IMR-90 (cell line): ENCODE measurements at places on chromosomes 1 and 21. TPM values are rescaled to one million over a fixed set of nuclear protein-coding genes. Genes with fewer than 3 reads are reported as not detected.

The OR2L13 gene
- not detected in 2 replicates for polyA plus RNA-seq

The NTNG1 gene
- 0.95 and 1.2 TPM in 2 replicates for polyA plus RNA-seq

The MATN1 gene
- polyA plus RNA-seq = 0.10 and 0.27 TPM in 2 replicates

The RPE65 gene
- not detected in 2 replicates for polyA plus RNA-seq

The FAM78B gene
- polyA plus RNA-seq = 0.12 and 0.16 TPM in 2 replicates

The RHCE gene
- 0.39 and 0.62 TPM in 2 replicates for polyA plus RNA-seq

The DIRAS3 gene
- polyA plus RNA-seq = 14.5 and 14.6 TPM in 2 replicates

The FCRL5 gene
- not detected in 2 replicates for polyA plus RNA-seq

The VHLL gene
- polyA plus RNA-seq = not detected in 2 replicates

The NOTCH2NLA gene
- polyA plus RNA-seq = 23.6 and 24.8 TPM in 2 replicates

The DNASE2B gene
- polyA plus RNA-seq = not detected in 2 replicates

The SELE gene
- polyA plus RNA-seq = not detected in 2 replicates

The WARS2 gene
- 5.2 and 5.7 TPM in 2 replicates for polyA plus RNA-seq

The RER1 gene
- polyA plus RNA-seq = 232 and 240 TPM in 2 replicates

The TMED5 gene
- 38.1 and 39.0 TPM in 2 replicates for polyA plus RNA-seq

The CELA2A gene
- polyA plus RNA-seq = not detected in 2 replicates

The BSND gene
- polyA plus RNA-seq = not detected in 2 replicates

The SDC3 gene
- polyA plus RNA-seq = 71.5 and 75.7 TPM in 2 replicates

The ZFP69 gene
- polyA plus RNA-seq = 1.2 TPM in 2 replicates

The CFHR2 gene
- not detected in 2 replicates for polyA plus RNA-seq

The OLIG2 gene
- not detected in 2 replicates for polyA plus RNA-seq

The SLC19A2 gene
- polyA plus RNA-seq = 3.2 and 3.6 TPM in 2 replicates

The GGPS1 gene
- polyA plus RNA-seq = 11.9 and 16.4 TPM in 2 replicates

The CFAP107 gene
- polyA plus RNA-seq = not detected in 2 replicates

The AGL gene
- 1.8 and 2.4 TPM in 2 replicates for polyA plus RNA-seq

The SLC44A5 gene
- polyA plus RNA-seq = not detected in 2 replicates

The DYRK3 gene
- polyA plus RNA-seq = 4.6 and 5.5 TPM in 2 replicates

The RGL1 gene
- 4.4 and 4.7 TPM in 2 replicates for polyA plus RNA-seq

The MROH7 gene
- 0.06 TPM in 1 of 2 replicates, not detected in the other for polyA plus RNA-seq

The CELA3A gene
- not detected in 2 replicates for polyA plus RNA-seq

The TNNI3K gene
- 0.49 and 1.3 TPM in 2 replicates for polyA plus RNA-seq

The RPTN gene
- not detected in 2 replicates for polyA plus RNA-seq

The APCS gene
- polyA plus RNA-seq = not detected in 2 replicates

The FAM76A gene
- 2.3 and 2.6 TPM in 2 replicates for polyA plus RNA-seq

The INPP5B gene
- 8.0 and 9.4 TPM in 2 replicates for polyA plus RNA-seq

The RNF186 gene
- polyA plus RNA-seq = not detected in 2 replicates

The OBSCN gene
- polyA plus RNA-seq = 9.5 and 10.0 TPM in 2 replicates

The HENMT1 gene
- 0.43 and 0.67 TPM in 2 replicates for polyA plus RNA-seq

The CFAP45 gene
- 0.51 and 0.55 TPM in 2 replicates for polyA plus RNA-seq

The C1orf141 gene
- polyA plus RNA-seq = not detected in 2 replicates

The RUNX1 gene
- 34.5 and 45.0 TPM in 2 replicates for polyA plus RNA-seq

The C2CD4D gene
- not detected in 2 replicates for polyA plus RNA-seq

The CREB3L4 gene
- 8.3 and 9.8 TPM in 2 replicates for polyA plus RNA-seq

The BARHL2 gene
- not detected in 2 replicates for polyA plus RNA-seq

The SLC16A1 gene
- 27.6 and 32.9 TPM in 2 replicates for polyA plus RNA-seq

The NCAM2 gene
- 1.7 and 2.7 TPM in 2 replicates for polyA plus RNA-seq

The UTS2 gene
- not detected in 2 replicates for polyA plus RNA-seq

The TNFRSF1B gene
- 8.6 and 8.9 TPM in 2 replicates for polyA plus RNA-seq

The HMGN2 gene
- 460 and 505 TPM in 2 replicates for polyA plus RNA-seq

The FCRL6 gene
- polyA plus RNA-seq = not detected in 2 replicates

The MROH9 gene
- polyA plus RNA-seq = not detected in 2 replicates

The NBPF4 gene
- not detected in 2 replicates for polyA plus RNA-seq
